ENCODE measurements at places on chromosomes 4 and X. TPM values are rescaled to one million over a fixed set of nuclear protein-coding genes. Genes with fewer than 3 reads are reported as not detected.

The S100G gene
- not detected for total RNA-seq

The MAOB gene
- total RNA-seq, result 0.89 TPM

The PPP4R3C gene
- total RNA-seq, result not detected

The WFS1 gene
- 41.2 TPM for total RNA-seq

The C4orf54 gene
- total RNA-seq, result not detected

The EMCN gene
- total RNA-seq, result not detected

The GPR143 gene
- 0.53 TPM for total RNA-seq

The HTT gene
- 17.9 TPM for total RNA-seq

The GAGE12F gene
- not detected for total RNA-seq

The SLC35A2 gene
- 41.5 TPM for total RNA-seq

The SORCS2 gene
- total RNA-seq, result not detected

The DCAF12L2 gene
- total RNA-seq, result not detected

The CSN1S1 gene
- total RNA-seq, result not detected

The SYTL5 gene
- total RNA-seq, result under 0.01 TPM

The TEC gene
- 1.4 TPM for total RNA-seq

The HSFX2 gene
- not detected for total RNA-seq

The GLRA3 gene
- total RNA-seq, result not detected

The GAGE1 gene
- not detected for total RNA-seq

The C1GALT1C1 gene
- 33.7 TPM for total RNA-seq

The ENPP6 gene
- not detected for total RNA-seq

The SCRG1 gene
- total RNA-seq, result not detected

The PPARGC1A gene
- not detected for total RNA-seq

The AP1AR gene
- total RNA-seq, result 16.0 TPM

The ASB5 gene
- not detected for total RNA-seq

The FGD1 gene
- 12.9 TPM for total RNA-seq

The TEX13D gene
- not detected for total RNA-seq

The OPRPN gene
- not detected for total RNA-seq

The AFP gene
- 1.2 TPM for total RNA-seq

The CASP3 gene
- total RNA-seq, result 35.4 TPM

The CYTL1 gene
- total RNA-seq, result not detected

The MTTP gene
- under 0.01 TPM for total RNA-seq

The TLR2 gene
- total RNA-seq, result not detected

The CCSER1 gene
- total RNA-seq, result not detected

The CSTF2 gene
- 23.9 TPM for total RNA-seq

The PAGE4 gene
- not detected for total RNA-seq

The BEX1 gene
- 3.7 TPM for total RNA-seq

The GAGE2A gene
- not detected for total RNA-seq

The EXOC1L gene
- total RNA-seq, result not detected

The LONRF3 gene
- total RNA-seq, result 0.29 TPM

The CCNB3 gene
- total RNA-seq, result 0.18 TPM

The NAP1L3 gene
- 0.86 TPM for total RNA-seq

The RHOXF1 gene
- total RNA-seq, result not detected
